ENCODE measurements at places on chromosomes 16 and 17.

DNA sequence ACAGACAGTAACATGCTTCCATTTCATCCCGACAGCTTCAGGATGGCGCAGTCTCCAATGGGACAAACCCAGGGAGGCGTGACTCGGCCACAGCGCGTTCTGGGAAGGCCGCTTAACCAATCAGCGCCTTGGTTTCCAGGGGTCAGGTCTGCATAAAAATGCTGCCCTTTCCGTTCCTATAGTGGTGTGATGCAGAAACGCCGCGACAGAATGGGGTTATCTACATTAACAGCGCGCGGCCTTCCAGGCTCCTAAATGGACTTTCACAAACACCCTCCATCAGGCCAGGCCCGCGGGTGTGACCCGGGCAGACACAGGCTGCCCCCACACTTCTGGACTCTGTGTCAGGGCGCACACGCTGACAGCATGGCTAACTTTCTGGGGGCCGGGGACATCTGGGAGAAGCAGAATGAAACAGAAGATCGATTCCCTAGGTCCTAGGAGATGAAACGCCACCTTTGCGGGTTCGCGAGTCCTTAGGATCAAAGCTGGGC, 792 bp downstream of the TMEM231 start:
- DNase-seq: peak; percentile 96

GRCh38 chr17:80899402-80900268, 92.0 kb upstream of the CHMP6 start:
- peak; percentile 14 for DNase-seq

DNA sequence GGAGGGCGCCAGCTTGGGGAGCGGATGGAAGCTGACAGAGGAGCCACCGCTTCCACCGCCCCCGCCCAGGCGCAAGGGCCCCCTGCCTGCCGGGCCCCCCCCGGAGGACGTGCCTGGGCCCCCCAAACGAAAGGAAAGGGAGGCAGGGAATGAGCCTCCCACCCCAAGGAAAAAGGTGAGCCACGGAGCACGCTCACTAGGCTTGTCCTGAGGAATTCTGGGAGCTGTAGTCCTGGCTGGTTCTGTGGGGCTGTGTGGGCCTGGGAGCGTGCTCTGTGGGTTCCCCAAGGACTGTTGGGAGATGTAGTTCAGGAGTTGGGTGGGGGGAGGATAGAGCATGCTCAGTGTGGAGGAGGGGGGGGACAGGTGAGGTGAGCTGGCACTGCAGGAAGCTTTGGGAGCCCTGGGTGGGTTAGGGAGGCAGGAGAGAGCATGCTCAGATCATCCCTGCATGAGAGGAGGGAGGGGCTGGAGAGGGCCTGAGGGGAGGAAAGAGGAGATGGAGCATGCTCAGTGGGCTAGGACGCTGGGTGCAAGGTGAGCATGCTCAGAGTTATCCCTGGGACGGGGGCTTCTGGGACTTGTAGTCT, 4.5 kb downstream of the FBXL19 start:
- DNase-seq: peak; percentile 81

DNA sequence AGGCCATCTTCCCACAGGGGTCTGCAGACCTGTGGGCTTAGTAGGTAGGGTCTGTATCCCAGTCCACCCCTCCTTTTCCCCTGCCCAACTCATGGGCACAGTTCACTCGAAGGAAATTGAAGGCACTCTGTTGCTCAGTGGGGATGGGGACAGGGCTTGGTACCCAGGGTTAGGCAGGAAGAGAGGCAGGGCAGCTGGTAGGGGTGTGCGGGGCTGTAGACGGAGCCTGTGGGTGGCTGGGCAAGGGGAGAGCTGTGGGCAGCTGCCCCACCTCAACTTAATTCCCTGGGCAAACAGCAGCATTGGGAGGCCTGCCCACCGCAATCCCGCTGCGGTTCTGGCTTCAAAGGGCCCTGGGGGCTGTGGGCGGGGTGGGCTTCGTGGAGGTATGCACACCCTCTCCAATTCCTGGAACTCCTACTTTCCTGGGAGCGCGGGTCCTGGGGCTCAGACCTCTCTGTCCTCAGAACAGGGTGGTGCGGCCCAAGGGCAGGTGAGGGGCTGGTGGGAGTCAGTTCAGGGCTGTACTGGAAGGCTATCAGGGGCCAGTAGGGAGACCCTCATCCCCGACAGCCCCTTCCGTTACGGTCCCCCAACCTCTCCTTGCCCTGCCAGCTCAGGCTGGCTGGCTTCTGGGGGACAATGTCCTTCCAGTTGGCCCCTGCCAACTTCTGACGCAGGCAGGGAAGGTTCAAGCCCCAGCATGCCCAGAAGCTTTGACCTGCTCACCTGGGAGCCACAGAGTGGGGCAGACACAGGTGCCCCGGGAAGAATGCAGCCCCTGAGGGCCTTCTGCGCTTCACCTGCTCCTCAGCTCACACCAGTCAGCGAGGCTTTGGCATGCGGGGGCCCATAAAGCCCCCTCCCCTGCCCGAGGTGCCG, 9.1 kb downstream of the FOXJ1 start:
- DNase-seq: peak; percentile 20

GRCh38 chr16:56874800-56875199, 9.8 kb downstream of the SLC12A3 start:
- peak; percentile 32 for DNase-seq

GRCh38 chr17:52025236-52025635, 133.3 kb downstream of the CA10 start:
- no peak for DNase-seq

GRCh38 chr17:74485841-74486240, 19.4 kb downstream of the CD300A start:
- no peak for DNase-seq

GRCh38 chr16:11327277-11328171, 17.7 kb upstream of the RMI2 start:
- DNase-seq: no peak

GRCh38 chr17:63768433-63768832, 5.0 kb downstream of the CCDC47 start:
- no peak for DNase-seq
